ENCODE measurements at places on chromosomes 6 and 20.
A peak's percentile ranks its signal among the peaks of the same experiment; 100 is the strongest.

GRCh38 chr6:35063701-35064280, 77.3 kb downstream of the TCP11 start:
- no peak for DNase-seq

DNA sequence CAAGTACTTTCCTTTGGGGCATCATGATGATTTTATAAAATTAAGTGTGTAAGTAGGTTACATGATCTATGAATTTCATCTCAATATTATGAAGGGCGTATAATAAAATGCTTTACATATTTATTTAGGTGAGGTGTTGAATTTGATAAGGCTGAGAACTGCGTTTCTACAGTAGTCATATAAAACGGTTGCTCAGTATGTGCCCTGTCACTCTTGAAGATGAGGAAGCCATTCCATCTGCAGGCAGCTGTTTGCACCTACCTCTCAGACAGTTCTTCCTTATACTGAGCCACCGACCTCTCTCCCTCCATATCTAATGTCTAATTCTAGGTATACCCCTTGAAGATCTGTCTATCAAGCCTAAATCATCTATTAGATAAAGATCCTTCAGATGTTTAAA, 16.1 kb downstream of the NCOA7 start:
- no peak for DNase-seq

DNA sequence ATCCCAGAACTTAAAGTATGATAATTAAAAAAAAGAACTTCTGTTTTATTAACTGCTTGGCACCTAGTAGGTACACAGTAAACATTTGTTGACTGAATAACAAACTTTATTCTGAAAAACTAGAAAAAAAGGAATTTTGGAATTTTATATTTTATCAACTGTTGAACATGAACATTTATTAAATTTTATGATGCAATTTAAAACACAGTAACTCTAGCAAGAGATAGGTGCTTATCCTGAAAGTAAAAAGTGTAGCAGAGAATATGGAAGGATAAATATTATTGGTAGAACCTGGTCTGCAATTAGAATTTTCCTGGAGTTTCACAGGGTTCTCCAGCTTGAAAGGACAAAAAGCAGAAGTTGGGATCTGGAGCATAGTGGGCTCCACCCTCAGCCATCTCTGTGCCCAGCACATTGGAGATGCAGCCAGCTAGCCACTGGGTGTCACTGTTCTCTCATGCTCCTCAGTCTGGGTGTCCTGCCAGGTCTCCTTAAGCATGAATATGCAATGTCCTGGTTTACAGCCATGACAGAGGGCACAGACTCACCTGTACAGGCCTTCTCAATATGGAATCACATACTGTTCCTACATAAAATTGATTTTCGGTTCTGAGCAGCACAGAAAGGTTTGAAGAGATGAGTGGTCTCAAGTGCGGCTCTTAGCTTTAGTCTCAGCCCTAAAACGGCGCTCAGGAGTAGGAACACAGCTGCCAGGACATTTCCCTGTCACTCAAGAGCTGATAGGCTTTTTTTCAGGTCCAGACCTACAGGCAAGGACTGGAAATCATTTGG, 31.7 kb upstream of the IL20RA start:
- peak; percentile 29 for DNase-seq

GRCh38 chr6:11665604-11666326, 112.8 kb downstream of the ADTRP start:
- DNase-seq = no peak

- DNase-seq = no peak
Measured at GRCh38 chr6:2765896-2766766, 938 bp downstream of the WRNIP1 start.

GRCh38 chr6:87384449-87384848, 23.3 kb upstream of the CFAP206 start:
- DNase-seq = no peak

GRCh38 chr20:62861726-62862336, at the start of gene TCFL5:
Gene TCFL5, minus strand, starts transcription at chr20:62861822. Its CDS starts 152 bp downstream, at chr20:62861670.
- peak; percentile 54 for DNase-seq

DNA sequence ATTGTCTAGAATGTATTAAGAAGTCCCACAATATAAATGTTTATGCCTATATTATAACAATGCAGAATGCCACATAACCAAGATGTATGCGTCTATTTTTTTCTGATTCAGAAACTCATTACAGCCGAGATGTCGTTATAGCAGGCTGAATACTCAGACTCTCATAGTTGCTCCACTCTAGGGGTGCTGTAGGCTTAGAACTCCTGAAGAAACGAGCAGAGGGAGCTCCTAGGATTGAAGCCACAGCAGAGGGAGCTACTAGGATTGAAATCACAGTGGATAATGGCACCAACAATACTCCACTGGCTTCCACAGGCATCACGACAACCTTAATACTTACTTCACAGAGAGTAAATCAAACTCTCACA, 208.9 kb downstream of the KIF16B start:
- no peak for DNase-seq

GRCh38 chr20:59933296-59933848, at the start of gene SYCP2:
Gene SYCP2, minus strand, starts transcription at chr20:59933637. Its CDS starts 11,224 bp downstream, at chr20:59922413.
- no peak for DNase-seq

- DNase-seq = no peak
Measured at GRCh38 chr6:110728501-110728900, 86.8 kb downstream of the CDK19 start.

All from left renal cortex interstitium (tissue), 4 donors.